CMK (cell line): ENCODE measurements at places on chromosomes 12 and 14.

DNA sequence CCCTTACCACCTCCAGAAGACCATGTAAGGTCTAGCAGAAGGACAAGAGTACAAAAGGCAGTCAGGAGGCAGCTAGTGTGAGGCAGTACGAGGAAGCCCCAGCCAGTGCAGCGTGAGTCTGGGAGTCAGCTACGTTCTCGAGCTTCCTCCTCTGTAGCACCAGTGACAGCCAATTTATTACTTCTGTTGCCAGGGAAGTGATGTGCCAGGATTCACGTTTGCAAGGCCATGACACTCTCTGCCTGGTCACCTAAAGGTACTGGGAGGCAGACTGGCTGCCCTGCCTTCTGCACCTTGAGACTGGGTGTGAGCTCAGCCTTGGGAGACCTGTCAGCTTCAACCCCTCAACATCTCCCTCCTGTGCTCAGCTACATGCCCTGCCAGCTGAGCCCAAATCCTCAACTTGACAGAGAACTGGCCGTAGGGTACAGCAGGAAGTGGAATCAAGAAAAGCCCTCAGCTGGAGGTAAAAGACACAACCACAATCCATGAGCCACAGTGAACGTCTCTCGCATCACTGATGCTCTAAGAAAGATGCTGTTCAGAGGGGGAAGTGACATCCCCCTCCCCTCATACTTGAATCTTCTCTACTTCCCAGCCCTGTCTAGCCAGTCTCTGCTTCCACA, 182.5 kb upstream of the RGS6 start:
- DNase-seq, result no peak

DNA sequence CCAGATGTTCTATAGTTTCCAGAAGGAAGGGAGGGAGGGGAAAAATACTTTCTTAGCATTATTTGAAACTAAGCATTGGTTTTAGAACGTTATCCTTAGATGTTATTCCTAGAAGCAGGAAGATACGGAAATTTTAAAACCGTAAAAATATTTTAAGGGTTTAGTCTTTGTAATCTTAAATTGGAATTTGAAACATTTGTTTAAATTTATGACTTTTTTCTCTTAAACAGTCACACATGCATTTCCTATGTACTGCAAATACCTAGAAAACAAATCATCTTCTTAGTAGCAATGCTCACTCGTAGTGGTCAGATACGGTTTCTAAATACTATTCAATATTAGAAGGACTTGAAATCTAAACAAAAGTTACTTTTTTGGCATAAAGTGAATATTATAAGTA, 282.0 kb downstream of the ERC1 start:
- no peak for DNase-seq

DNA sequence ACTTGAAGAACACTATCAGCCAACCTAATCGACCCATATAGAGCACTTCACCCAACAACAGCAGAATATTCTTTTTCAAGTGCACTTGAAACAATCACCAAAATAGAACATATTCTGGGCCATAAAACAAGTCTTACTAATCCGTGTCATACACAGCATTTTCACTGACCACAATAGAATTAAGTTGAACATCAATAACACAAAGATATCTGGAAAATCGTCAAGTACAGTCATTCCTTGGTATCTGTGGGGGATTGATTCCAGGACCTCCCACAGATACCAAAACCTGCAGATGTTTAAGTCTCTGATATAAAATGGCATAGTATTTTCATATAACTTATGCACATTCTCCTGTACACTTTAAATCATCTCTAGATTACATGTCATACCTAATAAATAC, 295.7 kb downstream of the BCL11B start:
- no peak for DNase-seq

DNA sequence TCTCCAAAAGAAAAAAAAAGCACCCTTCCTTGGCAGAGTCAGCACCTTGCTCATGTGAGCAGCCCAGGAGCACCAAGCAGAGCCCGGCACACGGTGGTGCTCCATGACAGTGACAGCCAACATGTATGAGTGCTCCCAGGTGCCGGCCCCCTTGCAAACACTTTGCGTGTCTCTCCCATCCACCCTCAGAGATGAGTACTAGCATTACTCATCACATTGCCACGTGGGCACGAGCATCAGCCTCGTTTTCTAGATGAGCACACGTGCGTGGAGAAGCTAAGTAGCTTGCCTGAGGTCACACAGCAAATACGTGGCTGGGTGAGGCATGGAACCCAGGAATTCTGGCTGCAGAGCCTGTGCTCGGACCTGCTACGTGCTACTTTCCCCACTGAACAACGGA, 177.9 kb upstream of the PRMT8 start:
- no peak for DNase-seq

DNA sequence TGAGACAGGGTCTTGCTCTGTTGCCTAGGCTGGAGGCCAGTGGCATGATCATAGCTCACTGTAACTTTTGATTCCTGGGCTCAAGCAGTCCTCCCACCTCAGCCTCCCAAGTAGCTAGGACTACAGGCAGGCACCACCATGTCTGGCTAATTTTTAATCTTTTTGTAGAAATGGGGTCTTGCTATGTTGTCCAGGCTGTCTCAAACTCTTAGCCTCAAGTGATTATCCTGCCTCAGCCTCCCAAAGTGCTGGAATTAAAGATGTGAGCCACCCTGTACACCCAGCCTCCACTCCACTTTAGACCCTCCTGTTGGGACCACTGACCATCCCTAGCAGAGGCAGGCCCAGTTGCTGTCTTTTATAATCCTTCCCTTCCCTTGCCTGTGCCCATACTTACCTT, 63.3 kb upstream of the OSBPL8 start:
- no peak for DNase-seq

- DNase-seq, result no peak
Measured at GRCh38 chr14:34081101-34081575, 130.3 kb upstream of the EGLN3 start.

GRCh38 chr12:132379996-132380395, 50.6 kb upstream of the GALNT9 start:
- DNase-seq, result no peak
